ENCODE measurements at places on chromosomes 2 and 18. TPM values are rescaled to one million over a fixed set of nuclear protein-coding genes. Genes with fewer than 3 reads are reported as not detected.
A peak's percentile ranks its signal among the peaks of the same experiment; 100 is the strongest.

- no peak for DNase-seq
Observed at GRCh38 chr2:191905336-191905735, 58.4 kb upstream of the CAVIN2 start.

- peak; percentile 25 for DNase-seq
Observed at GRCh38 chr2:50491541-50492476, 540.1 kb downstream of the NRXN1 start.

Gene DSG1
- total RNA-seq = not detected

Gene INPP5D
- total RNA-seq = 302 TPM
